Sigmoid colon (tissue), 7 donors: ENCODE measurements at places on chromosomes 4 and X. TPM values are rescaled to one million over a fixed set of nuclear protein-coding genes. Genes with fewer than 3 reads are reported as not detected.

DNA sequence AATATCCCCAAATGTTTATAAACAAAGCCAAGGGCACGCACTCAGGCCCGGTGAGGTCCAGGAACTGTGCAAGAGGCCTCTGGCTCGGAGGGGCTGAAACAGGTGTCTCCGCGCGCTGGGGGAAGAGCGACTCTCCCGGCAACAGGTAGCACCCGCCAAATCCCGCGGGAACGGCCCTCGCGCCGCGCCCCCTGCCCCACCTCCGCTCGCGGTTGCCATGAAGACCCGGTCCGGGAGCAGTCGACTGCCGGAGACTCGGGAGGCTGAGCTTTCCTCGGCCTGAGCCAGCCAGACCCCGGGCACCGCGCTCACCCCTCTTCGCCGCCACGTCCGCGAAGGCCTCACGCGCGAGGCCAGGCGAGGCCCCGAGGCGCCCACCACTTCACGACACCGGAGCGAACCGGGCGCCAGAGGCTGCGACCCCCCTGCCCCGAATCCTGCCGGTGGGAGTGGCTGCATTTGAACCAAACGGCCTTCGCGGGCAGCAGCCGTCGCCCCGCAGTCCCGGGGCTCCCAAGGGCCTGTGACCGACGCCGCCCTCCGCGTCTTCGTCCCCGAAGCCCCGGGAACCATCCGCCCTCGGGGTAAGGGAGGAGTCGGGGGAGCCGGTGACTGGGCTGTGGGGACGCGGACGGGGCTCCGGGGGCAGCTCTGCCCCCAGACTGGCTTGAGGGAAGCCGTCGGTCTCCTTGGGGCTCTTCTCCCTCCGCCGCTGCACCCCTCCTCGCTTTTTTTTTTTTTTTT lies at the start of gene NSUN7:
TSS of gene NSUN7 (plus strand) at position 239 of the 744 bp plus-strand sequence. CDS start 739 bp downstream, outside the sequence.
- peak; percentile 75 for DNase-seq
- no peaks in the 10 kb centered on the region for H3K27me3 ChIP-seq
- H3K4me3 ChIP-seq: peak within 1 kb of the TSS; percentile 58
- H3K4me1 ChIP-seq: no peaks in the 10 kb centered on the region

DNA sequence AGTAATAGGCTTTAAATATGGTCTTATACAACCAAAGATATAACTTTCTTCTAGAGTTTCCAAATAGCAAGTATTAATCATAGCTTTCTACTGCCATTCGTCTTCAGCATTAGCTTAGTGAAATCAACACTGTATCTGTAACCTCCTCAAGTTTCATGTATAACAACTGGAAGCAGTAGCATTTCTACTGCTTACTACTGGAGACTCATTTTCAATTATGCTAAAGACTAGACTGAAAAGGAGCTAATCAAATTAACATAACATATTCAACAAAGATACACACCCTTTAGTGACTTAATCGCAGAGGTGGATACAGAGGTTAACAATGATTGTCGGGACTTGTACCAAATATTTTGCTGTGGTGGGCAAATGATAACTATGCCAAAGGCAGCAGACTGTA lies 344.2 kb upstream of the TEX13C start:
- no peak overlapping the region for H3K27ac ChIP-seq
- no peak overlapping the region for H3K4me3 ChIP-seq
- no peaks in the 10 kb centered on the region for H3K36me3 ChIP-seq
- no peaks in the 10 kb centered on the region for H3K27me3 ChIP-seq
- no peak for DNase-seq

DNA sequence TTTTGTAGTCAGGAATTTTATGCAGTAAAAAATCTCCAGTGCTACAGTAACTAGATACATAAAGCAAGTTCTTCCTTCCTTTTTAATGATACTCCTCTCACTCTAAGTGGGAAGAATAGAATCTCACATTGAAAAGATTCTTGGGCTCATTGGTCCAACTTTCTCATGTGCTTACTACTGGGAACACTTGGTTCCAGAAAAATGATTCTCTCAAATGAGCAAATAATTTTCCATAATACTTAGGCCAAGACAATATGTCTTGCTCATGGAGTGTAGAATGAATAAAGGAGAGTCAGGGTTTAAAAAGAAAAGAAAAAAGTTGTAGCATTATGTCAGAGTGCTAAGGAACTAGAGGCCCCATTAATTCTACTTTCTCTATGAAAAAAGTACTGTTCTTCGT lies 197.8 kb downstream of the RASL11B start:
- H3K4me3 ChIP-seq: no peak overlapping the region
- H3K27ac ChIP-seq: no peak overlapping the region
- H3K4me1 ChIP-seq: no peaks in the 10 kb centered on the region
- no peaks in the 10 kb centered on the region for H3K27me3 ChIP-seq
- no peak for DNase-seq

WNK3 gene
- 1.7 TPM for total RNA-seq
